Sigmoid colon (tissue), 7 donors: ENCODE measurements at places on chromosomes 13 and 19. TPM values are rescaled to one million over a fixed set of nuclear protein-coding genes. Genes with fewer than 3 reads are reported as not detected.

Gene RASL11A
- 15.0 TPM for total RNA-seq

Gene MEIS3
- 19.4 TPM for total RNA-seq

Gene NFIX
- total RNA-seq: 54.2 TPM

Gene CGB5
- total RNA-seq: not detected

Gene LRRC25
- total RNA-seq: 9.6 TPM

Gene S1PR5
- not detected for total RNA-seq

Gene PRR22
- not detected for total RNA-seq

Gene TTC9B
- 5.0 TPM for total RNA-seq

DNA sequence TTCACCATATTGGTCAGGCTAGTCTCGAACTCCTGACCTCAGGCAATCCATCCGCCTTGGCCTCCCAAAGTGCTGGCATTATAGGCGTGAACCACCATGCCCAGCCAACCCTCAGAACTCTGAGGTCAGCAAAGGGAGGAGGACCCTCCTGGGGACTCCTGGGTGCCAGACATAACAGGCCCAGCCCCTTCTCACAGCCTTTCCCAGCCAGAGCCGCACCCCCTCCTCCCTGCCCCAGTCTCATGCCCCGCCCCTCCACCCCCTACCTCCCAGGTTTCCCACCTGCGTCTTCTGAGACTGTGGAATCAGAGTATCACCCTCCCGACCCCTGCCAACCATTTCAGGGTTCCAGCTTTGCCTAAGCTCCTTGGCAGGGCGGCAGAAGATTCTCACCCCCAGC is 5.2 kb downstream of the IGLON5 start:
- no peak for DNase-seq

DNA sequence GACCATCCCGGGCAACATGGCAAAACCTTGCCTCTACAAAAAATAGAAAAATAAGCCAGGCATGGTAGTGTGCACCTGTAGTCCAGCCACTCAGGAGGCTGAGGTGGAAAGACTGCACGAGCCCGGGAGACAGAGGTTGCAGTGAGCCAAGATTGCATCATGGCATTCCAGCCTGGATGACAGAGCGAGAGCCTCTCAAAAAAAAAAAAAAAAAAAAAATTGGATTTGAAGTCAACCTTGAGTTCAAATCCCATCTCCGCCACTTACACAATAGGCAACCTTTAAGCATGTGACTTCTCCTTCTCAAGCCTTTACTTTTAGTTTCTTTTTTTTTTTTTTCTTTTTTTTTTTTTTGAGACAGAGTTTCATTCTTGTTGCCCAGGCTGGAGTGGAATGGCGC is 12.0 kb downstream of the KASH5 start:
- no peak for DNase-seq

DNA sequence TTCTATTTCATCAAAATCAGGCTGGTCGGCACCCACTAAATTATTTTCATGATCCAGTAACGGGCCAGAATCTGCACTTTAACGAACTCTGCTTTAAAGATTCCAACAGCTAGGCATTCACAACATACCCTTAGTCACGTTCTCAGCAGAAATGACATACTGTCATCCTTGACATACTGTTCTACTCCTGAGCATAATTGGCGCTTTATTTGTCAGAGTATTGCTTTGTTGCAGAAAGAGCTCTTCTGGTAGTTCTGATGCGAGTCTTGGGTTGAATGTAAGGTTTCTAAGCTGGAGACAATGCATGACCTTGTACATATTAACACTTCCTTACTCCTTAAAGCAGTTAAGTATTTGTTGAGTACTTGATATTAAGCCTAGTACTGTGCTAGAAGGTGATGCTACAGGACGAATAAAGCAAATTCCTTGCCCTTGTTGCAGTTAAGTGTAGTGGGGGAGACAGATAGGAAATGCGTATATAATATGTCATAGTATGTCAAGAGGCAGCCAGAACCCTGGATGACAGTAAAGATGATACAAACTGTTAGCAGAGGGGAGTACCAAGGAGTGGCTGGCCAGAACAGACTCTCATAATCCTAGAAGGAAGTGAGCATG is 32.2 kb downstream of the FRY start:
- DNase-seq: no peak

- no peak for DNase-seq
Measured at GRCh38 chr13:38620876-38621275, 66.0 kb upstream of the FREM2 start.

- DNase-seq: no peak
Measured at GRCh38 chr13:51435002-51435578, 17.7 kb downstream of the INTS6 start.

GRCh38 chr19:18853755-18854427 is 22.1 kb downstream of the UPF1 start:
- DNase-seq: no peak

DNA sequence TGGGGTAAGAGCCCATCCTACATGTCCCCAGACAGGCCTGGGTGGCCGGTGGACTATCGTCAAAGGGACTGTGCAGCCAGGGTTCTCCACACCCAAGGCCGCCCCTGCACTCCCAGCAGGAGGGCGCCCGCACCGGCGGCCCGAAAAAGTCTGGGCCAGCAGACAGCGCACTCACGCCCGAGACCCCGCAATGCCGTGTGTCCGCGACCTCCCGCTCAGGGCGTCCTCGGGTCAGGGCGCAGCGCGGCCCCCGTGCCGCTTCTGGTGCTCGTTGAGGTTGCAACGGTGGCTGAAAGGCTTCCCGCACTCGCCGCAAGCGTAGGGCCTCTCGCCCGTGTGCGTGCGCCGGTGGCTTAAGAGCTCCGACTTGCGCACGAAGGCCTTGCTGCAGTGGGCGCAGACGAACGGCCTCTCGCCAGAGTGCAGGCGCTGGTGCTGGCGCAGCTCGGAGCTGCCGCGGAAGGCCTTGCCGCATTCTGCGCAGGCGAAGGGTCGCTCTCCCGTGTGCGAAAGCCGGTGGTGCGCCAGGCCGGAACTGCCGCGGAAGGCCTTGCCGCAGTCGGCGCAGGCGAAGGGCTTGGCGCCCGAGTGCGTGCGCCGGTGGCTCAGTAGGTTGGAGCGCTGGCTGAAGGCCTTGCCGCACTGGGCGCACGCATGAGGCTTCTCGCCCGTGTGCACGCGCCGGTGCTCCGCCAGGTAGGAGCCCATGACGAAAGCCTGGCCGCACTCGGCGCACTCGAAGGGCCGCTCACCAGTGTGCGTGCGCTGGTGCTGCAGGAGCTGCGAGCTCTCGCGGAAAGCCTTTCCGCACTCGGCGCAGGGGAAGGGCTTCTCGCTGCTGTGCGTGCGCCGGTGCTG is 2.8 kb upstream of the A1BG start:
- DNase-seq: peak; percentile 46

DNA sequence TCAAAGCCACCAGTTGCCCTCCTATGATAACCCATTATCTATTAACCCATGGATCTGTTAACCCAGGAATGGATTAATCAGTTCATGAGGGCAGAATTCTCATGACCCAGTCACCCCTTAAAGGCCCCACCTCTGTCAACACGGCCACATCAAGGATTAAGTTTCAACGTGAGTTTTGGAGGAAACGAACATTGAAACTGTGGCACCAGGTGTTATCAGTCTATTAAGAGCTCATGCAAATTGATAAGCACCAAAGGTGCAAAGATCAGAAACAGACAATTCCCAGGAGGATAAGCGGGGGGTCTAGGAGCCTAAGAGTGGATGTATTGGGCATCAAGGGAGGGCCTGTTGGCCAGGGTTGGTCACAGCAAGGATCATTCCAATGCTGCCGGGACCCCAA is 19.9 kb upstream of the ELAVL1 start:
- no peak for DNase-seq

- no peak for DNase-seq
Measured at GRCh38 chr19:19672816-19673215, 4.2 kb downstream of the ZNF101 start.

- DNase-seq: no peak
Measured at GRCh38 chr19:18788529-18789421, 2.3 kb downstream of the COMP start.

- DNase-seq: no peak
Measured at GRCh38 chr13:44519642-44520041, 56.5 kb downstream of the TSC22D1 start.

DNA sequence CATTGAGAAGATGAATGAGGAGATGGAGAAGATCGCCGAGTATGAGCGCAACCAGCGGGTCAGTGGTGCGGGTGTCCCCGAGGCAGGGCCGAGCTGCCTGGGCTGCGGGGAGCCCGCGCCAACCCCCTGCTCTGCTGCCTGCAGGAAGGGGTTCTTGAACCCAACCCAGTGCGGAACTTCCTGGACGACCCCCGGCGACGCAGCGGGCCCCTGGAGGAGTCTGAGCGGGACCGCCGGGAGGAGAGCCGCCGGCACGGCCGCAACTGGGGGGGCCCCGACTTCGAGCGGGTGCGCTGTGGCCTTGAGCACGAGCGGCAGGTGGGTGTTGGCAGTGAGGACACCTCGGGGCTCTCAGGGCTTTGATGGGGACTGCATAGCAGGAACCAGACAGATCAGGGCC is 8.3 kb downstream of the CCDC9 start:
- DNase-seq: no peak

DNA sequence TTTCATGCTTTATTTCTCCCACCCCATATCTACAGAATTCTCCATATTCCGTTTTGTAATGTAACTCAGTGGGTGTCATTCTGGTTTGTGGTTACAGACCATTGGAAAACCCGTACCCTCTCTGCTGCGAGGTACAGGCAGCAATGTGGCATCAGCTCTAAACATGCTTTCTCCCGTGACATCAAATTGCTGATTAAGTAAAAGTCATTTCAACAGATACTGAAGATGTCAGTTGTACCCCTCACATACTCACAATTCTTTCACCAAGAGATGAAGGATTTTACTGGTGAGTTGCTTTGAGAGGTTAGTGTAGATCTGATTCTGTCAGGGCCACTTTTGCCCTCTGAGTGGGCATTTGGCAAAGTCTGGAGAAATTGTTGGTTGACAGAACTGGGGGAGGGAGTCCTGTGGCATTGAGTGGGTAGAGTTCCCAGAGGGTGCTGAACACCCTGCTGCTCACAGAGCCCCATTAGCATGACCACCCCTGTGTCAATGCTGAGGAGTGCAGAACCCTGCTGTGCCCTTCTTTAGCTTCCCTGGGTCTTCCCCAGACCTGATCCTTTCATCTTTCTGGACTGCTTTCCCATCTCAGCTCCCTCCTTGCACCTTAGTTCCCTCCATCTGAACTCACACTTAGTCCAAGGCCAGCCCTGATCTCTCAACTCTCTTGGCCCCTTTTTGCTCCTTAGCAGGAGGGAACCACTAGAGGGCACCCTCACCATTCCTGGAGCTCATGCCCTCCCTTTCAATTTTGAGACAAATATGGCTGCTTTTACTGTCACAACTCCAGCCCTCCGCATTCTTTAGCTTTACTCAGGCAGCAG is 39.9 kb upstream of the CEACAM8 start:
- no peak for DNase-seq

GRCh38 chr19:20968092-20968491 is 45.0 kb downstream of the ZNF85 start:
- DNase-seq: no peak

GRCh38 chr19:40392894-40393517 is 3.0 kb upstream of the HIPK4 start:
- no peak for DNase-seq

GRCh38 chr19:35458731-35459391 is 10.8 kb downstream of the FFAR2 start:
- DNase-seq: no peak

DNA sequence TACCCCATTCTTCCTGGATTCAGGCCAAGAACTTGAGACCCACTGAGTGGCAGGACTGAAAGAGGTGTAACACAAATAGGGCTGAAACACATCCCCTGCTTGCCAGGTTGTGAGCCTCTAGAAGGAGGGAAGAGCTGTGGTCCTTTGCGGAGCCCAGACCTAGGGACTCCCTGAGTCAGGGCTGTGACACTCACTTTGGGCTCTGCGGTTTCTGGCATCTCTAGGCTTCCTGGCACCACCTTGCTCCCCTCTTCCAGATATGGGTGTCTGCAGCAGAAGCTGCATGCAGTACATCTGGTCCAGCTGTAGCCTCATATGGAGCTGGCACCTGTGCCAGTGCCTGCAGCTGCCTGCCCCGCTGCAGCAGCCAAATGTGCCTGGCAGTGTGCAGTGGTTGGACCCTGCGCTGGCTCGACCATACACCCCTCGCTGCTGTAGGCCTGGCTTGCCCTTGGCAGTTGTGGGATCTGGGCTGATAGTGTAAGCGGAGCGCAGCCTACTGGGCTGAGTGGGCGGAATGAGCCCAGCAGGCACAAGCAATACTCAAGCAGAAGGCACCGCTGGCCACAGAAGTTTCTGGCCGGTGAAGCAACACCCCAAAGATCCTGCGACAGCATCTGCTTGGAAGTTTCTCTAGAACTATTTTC is 290.4 kb downstream of the SLITRK6 start:
- DNase-seq: no peak

GRCh38 chr19:33444562-33445441 is 71.3 kb downstream of the CEBPG start:
- DNase-seq: peak; percentile 40

DNA sequence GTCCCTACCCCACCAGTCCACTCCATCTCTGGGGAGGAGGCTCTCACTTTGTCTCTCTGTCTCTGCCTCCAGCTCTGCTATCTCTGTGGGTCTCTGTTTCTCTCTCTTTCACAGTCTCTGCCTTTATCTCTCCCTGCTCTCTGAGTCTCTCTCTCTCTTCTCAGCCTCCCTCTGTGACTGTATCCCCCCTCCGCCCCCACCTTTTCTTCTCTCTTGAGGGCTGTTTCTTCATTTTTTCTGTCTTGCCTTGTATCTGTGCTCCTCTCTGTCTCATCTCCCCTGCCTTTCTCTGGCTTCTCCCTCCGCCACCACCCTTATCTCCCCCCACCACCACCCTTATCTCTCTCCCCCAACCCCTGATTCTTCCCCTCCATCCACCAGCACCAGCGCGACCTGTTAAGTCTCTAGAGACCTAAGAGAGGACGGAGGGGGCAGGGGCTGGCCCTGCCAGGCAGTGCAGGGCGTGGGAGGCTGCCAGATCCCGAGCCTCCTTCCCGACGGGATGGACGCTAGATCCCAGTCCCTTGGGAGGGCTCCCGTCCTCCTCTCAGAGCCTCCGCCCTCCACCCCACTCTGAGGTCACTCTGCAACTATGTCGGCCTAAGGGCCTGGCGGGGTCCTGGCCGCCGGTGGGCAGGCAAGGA is 1.0 kb downstream of the AXL start:
- DNase-seq: peak; percentile 83

DNA sequence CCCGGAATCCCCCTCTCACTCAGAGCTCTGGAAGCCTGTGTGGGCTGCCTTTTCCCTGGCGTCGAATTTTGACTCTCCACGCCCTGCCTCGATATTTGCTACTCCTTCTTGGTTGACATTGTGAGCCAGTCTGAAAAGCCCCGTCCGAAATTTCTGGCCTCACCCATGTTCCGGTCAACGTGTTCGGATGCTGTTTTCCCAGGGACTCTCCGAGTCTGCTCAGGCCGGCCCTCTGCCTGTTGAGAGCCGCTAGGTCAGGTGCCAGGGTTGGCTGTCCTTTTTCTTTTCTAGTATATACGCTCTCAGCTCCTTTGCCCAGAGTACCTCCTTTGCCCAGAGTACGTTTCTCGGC is 6.8 kb upstream of the DGKH start:
- DNase-seq: peak; percentile 86

GRCh38 chr13:111945086-111945485 is 121.9 kb upstream of the SOX1 start:
- no peak for DNase-seq

DNA sequence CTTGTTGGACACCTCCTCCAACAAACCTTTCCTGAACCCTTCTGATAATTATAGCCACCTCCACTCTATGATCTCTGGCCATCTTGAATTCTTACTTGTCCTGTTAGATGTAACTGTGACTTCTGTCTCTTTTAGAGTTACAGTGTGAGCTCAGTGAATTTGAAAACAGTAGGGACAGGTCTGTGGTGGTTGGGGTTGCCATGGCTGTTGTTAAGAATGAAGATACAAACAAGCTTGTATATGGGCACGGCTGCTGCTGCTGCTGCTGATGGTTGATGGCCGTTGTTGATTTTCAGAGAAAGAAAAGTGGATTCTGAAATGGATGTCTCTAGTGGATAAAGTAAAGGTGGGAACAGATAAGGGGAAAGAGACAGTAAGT is 101.5 kb downstream of the STARD13 start:
- no peak for DNase-seq
